Lung (tissue), 17 donors: ENCODE measurements at places on chromosomes 7 and 10. TPM values are rescaled to one million over a fixed set of nuclear protein-coding genes. Genes with fewer than 3 reads are reported as not detected.

DNA sequence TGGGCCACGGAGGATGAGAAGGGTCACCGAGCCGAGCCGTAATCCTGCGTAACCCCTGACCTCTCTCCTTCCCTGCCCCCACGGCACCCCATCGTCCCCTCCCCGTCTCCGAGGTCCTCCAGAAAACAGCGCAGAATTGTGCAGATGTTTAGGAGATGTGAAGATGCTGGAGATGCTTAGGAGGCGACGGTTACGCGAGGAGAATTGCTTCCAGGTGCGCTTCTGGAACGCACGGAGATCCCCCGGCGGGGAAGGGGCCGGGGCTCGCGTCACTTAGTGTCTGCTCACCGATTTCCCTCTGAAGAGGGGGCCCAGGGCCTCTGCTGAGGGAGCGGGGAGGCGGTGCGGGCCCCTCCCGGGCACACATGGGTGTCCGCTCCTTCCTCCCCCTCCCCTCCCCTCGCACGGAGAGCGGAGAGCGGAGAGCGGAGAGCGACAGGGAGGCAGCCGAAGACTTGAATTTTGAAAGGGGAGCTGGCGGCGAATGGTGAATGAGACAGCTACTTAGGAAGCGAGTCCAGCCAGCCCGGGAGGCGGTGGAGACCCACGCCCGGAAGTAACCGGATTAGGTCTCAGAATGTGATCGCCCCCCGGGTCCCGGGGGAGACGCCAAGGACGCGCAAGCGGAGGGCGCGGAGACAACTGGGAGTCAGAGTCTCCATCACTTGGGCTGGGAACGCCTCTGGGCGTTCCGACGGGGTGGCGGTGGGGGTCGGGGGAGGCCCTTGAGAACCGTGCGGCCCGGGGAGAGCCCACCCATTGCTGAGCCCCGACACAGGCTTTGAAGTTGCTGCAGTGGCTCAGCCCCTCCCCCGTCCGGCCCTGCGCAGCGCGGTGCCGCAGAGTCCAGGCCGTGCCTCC lies 8.7 kb upstream of the EN2 start:
- DNase-seq: no peak
- no peak overlapping the region for H3K4me3 ChIP-seq
- no peaks in the 10 kb centered on the region for H3K4me1 ChIP-seq
- H3K36me3 ChIP-seq: no peaks in the 10 kb centered on the region
- H3K27ac ChIP-seq: no peak overlapping the region

DNA sequence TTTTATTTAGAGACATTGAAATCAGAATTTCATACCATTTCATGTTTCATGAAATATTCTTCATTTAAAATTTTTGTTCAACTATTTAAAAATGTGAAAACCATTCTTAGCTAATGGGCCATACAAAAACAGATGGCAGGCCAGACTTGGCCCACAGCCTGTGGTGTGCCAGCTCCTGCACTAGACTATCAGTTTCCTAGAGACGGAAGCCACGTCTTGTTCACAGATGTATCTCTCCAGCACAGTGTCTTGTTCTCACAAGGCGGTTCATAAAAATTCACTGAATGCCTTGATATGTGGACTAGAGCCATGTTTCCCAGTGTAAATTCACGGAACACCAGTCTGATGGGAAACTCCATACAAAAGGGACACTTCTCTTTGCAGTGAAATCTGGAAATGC lies 216.0 kb downstream of the KCNMA1 start:
- H3K4me3 ChIP-seq: no peak overlapping the region
- peaks cover 3% of the 10 kb centered on the region for H3K27me3 ChIP-seq
- H3K4me1 ChIP-seq: peaks cover 6% of the 10 kb centered on the region

- no peaks in the 10 kb centered on the region for H3K4me1 ChIP-seq
- H3K4me3 ChIP-seq: no peak overlapping the region
- DNase-seq: no peak
- no peaks in the 10 kb centered on the region for H3K27me3 ChIP-seq
These were observed 128.1 kb downstream of the ZNF438 start for GRCh38 chr10:30903397-30904138.

DNA sequence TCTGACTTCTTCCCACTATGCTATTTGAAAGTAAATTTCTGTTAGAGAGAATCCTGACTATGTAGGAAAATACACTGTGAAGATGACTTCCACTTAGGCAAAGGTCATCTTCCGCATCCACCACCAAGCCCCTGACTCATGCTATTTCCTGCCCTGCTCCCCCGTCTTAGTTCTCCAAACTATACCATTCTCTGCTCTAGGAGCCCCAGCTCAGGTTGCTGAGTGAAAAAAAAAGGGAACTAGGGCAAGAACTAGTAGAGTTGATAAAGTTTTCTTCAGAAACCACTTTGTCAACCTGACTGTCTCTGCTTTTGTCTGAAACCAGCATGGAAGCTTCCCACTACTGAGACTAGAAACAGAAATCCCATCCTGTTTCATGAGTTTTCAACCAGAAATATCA lies 96.9 kb downstream of the EVX1 start:
- no peaks in the 10 kb centered on the region for H3K36me3 ChIP-seq
- H3K27ac ChIP-seq: no peak overlapping the region
- no peaks in the 10 kb centered on the region for H3K4me1 ChIP-seq
- no peak overlapping the region for H3K4me3 ChIP-seq
- DNase-seq: no peak
- no peaks in the 10 kb centered on the region for H3K27me3 ChIP-seq

- H3K36me3 ChIP-seq: no peaks in the 10 kb centered on the region
- H3K4me1 ChIP-seq: peaks cover 11% of the 10 kb centered on the region
- H3K27me3 ChIP-seq: no peaks in the 10 kb centered on the region
- no peak overlapping the region for H3K4me3 ChIP-seq
- peak overlapping the region; percentile 13 for H3K27ac ChIP-seq
- DNase-seq: no peak
These were observed 5.4 kb upstream of the YWHAG start for GRCh38 chr7:76364198-76364584.

DNA sequence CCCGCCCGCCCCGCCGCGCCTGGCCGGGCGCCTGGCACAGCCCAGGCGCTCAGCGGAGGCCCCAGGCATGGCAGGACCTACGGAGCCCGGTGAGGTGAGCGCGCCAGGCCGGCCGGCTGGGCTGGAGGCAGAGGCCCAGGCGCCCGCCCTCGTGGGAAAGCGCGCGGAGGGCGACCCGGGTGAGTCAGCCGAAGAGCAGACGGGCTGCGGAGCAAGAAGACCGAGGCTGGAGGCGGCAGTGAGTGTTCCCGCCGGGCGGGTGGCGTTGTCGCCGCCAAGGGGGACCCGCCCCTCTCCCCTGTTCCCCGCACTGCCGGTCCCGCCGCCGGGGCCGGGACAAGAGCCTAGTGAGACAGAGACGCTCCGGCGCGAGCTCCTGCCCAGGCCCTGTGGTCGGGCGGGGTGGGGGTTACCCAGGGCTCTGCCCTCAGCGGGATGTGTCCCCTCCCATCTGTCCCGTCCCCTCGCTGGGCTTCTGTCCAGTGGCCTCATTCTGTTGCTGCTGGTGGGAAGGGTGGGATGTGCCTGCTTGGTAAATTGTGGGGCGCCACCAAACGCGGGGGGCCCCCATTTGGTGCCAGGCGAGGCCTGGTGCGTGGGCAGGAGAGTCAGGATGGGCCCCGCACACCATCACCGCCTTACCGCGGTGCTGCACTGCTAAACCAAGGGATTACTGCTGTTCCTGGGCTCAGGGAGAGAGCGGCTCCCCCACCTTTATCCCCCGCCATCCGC lies 17.0 kb upstream of the NODAL start:
- H3K4me1 ChIP-seq: peaks cover 12% of the 10 kb centered on the region
- H3K27ac ChIP-seq: peak overlapping the region; percentile 83
- H3K27me3 ChIP-seq: peaks cover 17% of the 10 kb centered on the region
- H3K36me3 ChIP-seq: no peaks in the 10 kb centered on the region
- DNase-seq: peak; percentile 74

GRCh38 chr10:11871466-11871865 lies 48.3 kb downstream of the PROSER2 start:
- no peaks in the 10 kb centered on the region for H3K36me3 ChIP-seq
- peaks cover 4% of the 10 kb centered on the region for H3K27me3 ChIP-seq
- no peak overlapping the region for H3K27ac ChIP-seq

DNA sequence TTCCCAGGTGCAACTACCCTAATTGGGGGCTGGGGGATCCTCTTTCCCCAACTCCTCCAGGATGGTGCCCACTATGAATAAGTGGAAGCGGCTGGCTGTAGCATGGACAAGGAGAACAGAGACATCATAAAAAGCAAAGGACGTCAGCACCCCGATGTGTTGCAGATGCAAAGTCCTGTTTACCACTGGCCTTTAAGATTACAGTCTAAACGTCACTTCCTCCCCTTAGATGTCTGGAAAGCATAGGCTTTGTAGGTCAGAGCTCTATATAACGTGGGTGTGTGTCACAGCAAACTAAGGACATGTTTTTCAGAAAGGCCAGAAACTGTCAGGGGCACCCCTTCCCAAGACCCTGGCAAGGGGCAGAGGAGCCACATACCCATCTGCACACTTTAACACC lies 7.9 kb downstream of the COBL start:
- no peak overlapping the region for H3K4me3 ChIP-seq
- H3K36me3 ChIP-seq: no peaks in the 10 kb centered on the region
- DNase-seq: no peak
- H3K27me3 ChIP-seq: no peaks in the 10 kb centered on the region
- H3K27ac ChIP-seq: no peak overlapping the region
- peaks cover 4% of the 10 kb centered on the region for H3K4me1 ChIP-seq

GIMAP4 gene
- total RNA-seq: 66.2 TPM

DGKB gene
- total RNA-seq: 0.57 TPM

CYP2E1 gene
- 1.9 TPM for total RNA-seq

ANKRD30A gene
- total RNA-seq: not detected
